ENCODE measurements at places on chromosomes 1 and 21.

- DNase-seq = no peak
Observed at GRCh38 chr1:187891993-187892682, 1063.4 kb downstream of the PLA2G4A start.

DNA sequence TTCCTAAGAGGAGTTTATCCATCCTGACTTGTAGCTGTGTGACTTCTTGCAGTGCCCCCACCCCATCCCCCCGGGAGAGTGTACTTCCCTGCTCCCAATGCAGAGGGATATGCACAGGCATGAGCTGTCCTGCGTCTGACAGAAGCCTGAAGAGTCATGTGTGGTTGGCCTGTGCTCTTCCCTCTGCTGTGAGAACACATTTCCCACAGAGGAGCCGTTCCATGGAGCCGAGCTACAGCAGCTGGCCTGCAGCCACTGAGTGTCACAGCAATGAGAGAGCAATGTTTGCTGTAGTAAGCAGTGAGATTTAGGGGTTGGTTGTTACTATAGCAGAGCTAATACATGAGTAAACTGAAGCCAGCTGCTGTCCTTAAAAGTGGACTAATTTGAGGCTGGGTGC, 22.0 kb downstream of the PARS2 start:
- no peak for DNase-seq

GRCh38 chr21:42161401-42161955, 57.5 kb upstream of the ABCG1 start:
- no peak for DNase-seq

- DNase-seq = peak; percentile 61
Observed at GRCh38 chr1:7975212-7975865, 13.8 kb downstream of the PARK7 start.

DNA sequence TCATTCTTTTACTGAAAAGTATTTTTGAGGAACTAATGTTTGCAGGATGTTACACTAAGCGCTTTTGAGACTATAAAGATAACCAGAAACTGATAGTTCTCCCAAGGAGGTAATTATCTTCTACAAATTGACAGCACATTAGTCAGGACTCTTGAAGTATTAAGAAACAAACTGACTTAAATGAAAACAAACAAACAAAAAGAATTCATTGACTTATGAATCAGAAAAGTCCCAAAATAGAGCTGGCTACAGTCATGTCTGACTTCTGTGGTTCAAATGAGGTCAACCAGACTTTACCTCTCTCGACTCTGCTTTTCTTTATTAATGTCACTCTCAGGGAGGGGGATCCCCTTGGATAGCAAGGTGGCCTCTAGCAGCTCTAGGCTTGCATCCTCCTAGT, 296.8 kb downstream of the TPR start:
- DNase-seq = no peak

- DNase-seq = no peak
Observed at GRCh38 chr1:53594391-53595180, 135.4 kb downstream of the DMRTB1 start.

GRCh38 chr1:97864615-97865014, 56.2 kb downstream of the DPYD start:
- no peak for DNase-seq

GRCh38 chr1:195105281-195105680, 1503.0 kb downstream of the KCNT2 start:
- no peak for DNase-seq

DNA sequence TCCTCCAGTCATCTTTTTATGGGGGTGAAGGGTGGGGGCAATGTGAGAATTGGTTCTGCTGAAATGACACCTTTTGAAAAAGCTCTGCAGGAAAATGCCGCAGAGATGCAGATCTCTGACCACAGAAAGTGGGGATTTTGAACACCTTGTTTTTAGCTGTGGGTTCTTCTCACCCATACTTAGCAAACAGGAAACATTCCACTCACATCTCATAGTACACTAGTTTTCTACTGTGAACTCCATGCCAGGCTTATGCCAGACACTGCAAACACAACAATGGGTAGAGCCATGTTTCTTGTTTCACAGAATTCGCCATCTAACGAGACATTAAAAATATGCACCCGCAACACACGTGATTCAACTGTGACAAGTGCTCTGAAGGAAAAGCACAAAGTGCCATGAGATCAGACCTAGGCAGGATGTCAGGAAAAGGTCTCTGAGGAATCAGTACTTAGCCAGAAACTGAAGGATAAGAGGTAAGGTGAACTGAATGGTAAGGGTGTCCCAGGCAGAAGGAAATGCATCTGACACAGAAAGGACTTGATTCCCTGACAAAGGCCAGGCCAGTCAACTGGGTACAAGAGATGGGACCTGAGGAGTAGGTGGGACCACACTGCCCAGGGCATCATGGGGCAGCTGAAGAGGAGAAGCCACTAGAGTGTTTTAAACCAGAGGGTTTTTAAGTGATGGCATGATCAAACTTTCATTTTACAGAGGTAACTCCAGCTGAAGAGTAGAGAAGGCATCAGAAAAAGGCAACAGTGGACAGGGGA, 83.8 kb upstream of the JAK1 start:
- DNase-seq = no peak

DNA sequence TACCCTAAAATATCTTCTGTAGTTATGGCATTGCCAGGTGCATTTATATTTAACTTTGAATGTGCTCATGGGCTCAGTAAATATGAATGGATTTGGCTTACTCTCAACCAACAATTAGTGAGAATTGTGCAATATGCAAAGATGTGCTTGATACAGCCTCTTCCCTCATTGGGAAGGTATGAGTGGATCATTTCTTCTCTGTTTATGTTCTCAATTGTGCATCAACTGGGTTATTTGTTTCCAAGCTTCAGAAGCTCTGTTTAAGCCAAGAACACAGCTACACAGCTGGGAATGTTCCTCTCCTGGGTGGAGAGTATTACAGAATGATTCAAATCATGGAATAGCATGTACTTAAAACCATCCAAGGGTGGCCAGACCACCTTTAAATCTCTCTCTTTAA, 17.6 kb upstream of the MAP1LC3C start:
- DNase-seq = no peak

- DNase-seq = no peak
Observed at GRCh38 chr1:45177452-45177851, 29.0 kb downstream of the ZSWIM5 start.

Data from HFF-Myc (cell line).